ENCODE measurements at places on chromosomes 7 and 10. TPM values are rescaled to one million over a fixed set of nuclear protein-coding genes. Genes with fewer than 3 reads are reported as not detected.
A peak's percentile ranks its signal among the peaks of the same experiment; 100 is the strongest.

DNA sequence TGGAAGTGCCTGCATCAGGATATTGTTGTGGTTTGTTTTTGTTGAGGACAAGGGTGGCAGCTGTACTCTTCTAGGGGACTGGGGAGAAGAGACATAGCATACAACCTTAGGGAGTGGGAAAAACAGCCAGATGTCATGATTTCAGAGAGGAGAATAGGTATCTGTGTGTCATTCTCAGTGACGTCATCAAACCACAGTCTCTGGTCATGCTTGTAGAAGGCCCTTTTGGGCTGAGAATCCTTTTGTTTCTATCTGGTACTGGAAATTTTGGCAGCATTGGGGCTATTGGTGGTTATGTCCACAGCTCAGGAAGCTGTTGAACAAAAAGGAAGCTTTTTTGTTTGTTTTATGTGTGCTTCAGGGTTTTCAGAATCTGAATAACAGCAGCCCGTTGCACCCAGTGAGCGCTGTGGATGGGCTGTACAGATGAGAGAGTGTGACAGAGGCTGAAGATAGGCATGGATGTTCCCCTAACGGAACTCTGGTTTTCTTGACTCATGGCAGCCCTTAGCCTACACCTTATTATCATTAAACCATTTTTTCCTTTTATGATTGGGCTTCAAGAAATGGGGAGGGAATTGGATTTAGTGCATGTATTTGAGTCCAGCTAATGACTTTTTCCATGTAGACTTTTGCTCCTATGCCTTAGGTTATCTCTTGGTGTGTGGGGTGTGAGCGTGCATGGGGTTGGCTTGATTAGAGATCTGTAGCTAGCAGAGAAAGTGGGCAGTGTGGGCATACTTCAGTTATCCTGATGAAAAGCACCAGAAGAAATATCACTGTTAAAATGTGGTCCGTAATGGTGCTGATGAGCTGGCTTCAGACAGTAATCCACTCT lies 65.7 kb downstream of the SND1 start:
- DNase-seq, result no peak

GRCh38 chr10:77872151-77872946 lies 54.2 kb downstream of the DLG5 start:
- peak; percentile 78 for DNase-seq

Gene PNLIPRP1
- total RNA-seq, result not detected

DNA sequence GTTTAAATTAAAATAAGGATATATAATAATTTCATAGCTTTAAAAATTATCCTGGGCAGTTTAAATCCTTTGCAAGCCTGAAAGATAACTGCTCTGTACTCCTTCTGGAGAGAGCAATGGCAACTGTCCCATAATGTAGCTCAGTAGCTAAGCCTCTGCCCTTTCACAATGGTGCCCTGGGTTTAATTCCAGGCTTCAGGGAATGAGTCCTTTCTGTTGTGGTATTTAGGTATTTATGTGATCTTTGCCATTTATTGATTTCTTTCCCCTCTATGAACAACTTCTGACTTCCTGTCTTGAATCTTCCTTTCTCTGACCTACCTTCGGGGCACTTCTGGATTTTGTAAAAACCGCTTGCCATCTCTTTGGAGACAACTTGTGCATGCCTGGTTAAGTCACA lies 773.2 kb downstream of the IPMK start:
- DNase-seq, result no peak

DNA sequence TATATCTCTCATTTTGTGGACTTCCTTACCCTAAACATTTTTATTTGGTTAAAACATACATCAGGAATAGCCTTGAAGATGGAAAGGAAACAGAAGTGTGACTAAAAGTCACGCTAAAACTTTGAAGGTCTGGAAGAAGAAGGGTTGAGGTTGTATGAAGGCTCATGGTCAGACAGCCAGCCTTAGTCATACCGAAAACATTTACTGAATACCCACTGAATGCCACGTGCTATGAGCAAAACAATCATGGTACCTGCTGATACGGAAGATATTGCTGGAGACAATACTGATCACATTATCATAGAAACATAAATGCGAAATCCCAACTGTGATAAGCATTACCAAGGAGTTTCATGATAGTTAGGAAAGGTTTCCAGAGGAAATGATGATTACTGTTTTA lies 64.0 kb downstream of the PDZD8 start:
- DNase-seq, result no peak

GRCh38 chr10:130038019-130038555 lies 72.5 kb downstream of the C10orf143 start:
- peak; percentile 37 for DNase-seq

- no peak for DNase-seq
Observed at GRCh38 chr7:76216381-76217082, 14.8 kb downstream of the SRRM3 start.

DNA sequence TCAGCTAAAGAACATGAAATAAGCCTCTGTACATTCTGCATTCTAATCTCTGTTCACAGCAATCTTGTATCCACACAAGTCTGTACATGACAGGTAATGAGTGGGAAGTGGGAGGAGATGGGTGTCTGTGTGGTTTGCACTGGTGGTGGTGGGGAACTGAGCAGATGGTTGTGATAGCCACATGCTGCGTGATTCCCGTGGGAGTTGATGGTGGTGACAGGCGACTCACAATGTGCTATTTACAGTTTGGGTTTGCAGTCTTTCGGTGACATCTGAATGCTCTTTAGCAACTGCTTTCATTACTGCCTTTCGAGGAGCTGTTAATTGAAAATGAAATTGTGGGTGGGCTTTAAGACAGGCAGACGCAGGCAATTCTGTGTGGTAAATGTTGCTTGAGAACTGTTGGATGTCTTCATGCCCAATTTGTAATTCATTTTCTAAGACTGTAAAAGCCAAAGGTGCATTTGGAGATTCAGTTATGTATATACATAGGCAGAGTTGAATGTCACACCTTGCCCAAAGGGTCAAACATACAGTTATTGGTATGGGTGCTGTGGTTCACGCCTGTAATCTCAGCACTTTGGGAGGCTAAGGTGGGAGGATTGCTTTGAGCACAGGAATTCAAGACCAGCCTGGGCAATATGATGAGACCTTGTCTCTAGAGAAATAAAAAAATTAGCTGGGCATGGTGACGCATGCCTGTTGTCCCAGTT lies 308.2 kb downstream of the AUTS2 start:
- no peak for DNase-seq

Gene SPDYE9
- total RNA-seq, result not detected

DNA sequence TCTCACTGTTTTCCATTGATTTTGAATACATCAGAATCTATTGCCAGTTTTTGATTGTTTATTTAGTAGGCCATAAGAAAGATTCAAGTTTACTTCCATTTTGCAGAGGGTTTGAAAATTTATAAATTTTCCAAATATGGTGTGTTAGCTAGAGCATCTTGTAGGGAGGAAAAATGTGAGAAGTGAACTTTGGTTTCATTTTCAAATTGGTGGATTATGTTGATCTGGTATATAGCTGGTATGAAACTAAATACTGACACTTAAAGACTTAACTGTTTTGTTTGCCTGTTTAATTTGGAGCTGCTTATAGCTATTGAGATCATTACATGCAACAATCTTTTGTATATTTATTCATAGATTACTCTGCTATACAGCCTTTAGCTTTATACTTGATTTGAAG lies 108.1 kb downstream of the ADAM22 start:
- DNase-seq, result no peak

DNA sequence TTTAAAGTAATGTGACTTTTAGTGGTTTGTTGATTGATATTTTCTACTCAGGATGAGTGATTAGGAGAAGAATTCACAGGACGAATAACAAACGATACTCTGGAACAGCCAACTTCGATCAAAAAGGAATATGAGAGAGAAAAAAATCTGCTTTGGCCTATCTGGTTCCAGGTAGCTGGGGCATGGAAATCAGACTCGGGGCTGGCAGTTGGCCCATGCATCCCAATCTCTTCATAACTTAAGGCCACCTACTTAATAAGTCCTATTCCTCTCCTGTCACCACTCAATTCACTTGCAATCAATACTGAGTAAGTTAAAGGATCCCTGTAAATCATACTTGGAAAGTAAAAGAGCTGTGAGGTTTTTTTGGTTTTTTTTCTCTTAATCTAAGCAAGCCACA lies 1116.2 kb downstream of the SORCS3 start:
- DNase-seq, result no peak

GRCh38 chr7:64035388-64035787 lies 9.8 kb upstream of the ZNF727 start:
- DNase-seq, result no peak

DNA sequence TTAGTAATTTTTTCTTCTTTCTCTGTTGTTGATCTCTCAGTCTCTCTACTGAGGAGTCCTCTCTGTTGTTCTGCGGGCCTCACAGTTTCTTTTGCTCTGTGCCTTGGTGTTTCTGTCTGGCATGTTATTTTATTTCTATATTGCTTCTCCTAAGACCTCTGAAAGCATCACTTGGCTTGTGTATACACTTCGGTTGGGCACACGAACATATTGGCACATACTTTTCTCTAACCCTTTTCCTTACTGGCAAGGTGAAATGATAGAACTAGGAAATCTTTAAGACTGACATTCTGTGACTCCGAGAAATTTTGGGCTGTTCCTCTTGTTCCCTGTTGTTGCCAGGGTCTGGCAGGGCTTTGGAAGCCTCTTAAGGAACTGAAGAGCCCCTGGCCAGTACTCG lies 148.9 kb downstream of the CELF2 start:
- no peak for DNase-seq

GRCh38 chr7:138188290-138188858 lies 112.1 kb downstream of the AKR1D1 start:
- DNase-seq, result no peak

GRCh38 chr10:113241599-113242360 lies 291.7 kb downstream of the TCF7L2 start:
- DNase-seq, result no peak

GRCh38 chr10:15572531-15573045 lies 147.1 kb downstream of the ITGA8 start:
- DNase-seq, result no peak

DNA sequence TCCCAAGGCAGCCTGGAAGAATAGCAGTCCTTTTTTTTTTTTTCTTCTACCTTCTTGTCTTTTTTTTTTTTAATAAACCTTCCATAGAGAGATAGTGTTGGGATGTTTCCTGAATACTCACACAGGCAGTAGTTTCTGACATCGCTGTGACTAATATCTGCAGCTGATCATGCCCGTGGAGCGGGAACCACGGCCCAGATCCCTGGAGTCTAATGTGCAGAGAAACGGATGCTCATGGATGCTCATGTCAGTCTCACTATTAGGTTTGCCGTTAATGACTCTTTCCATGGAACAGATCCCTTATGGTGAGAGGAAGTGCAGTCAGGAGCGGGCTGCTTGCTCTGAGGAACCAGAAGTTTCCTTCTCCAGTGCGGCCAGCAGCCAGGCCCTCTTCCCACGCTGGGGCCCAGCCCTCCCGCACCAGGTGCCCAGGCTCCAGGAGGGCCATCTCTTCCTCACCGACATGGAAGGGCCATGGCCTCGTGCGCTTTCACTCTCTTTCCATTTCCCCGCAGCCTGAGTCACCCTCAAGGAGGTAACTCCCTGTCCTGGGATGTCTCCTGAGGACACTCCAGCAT lies 132.5 kb downstream of the WDR37 start:
- no peak for DNase-seq

DNA sequence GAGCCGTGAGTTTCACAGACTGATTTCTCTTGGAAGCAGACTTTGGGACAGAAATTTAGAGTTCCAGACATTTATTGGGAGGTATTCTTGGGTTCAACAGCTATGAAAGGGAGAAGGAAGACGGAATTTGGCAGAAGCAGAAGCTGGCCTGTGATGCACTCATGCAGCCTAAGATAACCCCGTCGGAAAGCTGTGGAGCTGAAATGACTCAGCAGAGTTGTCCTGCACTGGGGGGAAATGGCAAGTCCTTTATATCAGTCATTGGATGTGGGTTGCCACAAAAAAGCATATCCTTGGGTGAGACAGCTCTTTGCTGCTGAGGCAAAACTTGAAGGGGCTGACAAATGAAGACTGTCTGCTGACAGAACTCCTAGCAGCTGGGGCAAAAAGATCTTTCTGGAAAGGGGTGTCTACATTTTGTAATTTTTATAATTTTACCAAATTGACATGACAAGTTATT lies 11.5 kb upstream of the MICU1 start:
- no peak for DNase-seq

- DNase-seq, result no peak
Observed at GRCh38 chr7:51006483-51007235, 224.0 kb upstream of the GRB10 start.

- no peak for DNase-seq
Observed at GRCh38 chr7:49850921-49851613, 77.6 kb downstream of the VWC2 start.

DNA sequence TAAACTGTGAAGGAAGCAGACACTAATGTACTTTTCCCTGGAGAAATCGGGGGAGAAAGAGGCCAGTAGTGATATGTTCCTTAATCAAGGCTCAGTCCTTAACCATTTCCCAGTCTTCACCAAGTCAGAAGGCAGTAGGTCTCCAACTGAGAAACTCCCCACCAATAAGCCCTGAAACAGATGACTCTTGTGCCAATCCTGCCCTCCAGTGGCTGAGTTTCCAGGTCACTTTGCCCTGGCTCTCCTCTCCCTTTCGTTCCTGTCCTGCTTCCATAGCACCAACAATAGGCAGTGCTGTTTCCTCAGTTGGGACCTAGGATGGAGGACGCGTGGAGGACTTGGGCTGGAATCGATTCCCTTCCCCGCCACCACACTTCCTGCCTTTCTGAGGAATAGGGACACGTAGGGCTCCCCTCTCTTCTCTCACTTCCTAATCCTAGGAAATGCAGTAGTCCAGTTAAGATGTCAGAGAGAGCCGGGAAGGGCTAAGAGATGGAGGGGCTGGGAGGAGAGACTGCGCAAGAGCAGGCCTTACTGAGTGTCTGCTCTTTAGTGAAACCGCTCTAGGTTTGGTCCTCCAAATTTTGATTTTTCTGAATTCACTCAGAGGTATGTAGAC lies 23.4 kb downstream of the ATOH7 start:
- DNase-seq, result no peak

- no peak for DNase-seq
Observed at GRCh38 chr7:146683439-146683838, 566.8 kb downstream of the CNTNAP2 start.

GRCh38 chr10:2340831-2341647 lies 603.7 kb upstream of the ADARB2 start:
- no peak for DNase-seq

DNA sequence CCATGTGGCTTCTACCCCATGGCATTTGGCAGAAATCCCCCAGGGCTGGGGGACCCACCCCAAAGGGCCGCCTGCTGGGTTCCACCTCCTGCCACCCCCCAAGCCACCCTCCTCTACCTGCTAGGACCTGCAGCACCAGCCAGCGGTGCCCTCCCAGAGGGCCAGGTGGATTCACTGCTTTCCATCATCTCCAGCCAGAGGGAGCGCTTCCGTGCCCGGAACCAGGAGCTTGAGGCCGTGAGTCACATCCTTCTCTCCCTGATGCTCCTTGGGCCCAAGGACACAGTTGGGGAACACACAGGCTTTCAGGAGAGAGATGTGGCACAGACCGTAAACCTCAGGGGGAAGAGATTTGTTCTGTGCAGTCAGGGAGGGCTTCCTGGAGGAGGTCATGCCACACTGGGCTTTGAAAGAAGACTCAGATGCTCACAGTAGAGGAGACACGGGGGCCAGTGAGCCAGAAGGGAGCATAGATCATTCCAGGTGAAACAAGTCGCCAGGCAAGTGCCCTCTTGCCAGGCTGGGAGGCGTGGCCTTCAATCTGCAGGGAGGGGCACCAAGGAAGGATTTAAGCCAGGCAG lies 11.5 kb upstream of the SH2B2 start:
- no peak for DNase-seq
